ENCODE measurements at places on chromosomes 5 and 9.

DNA sequence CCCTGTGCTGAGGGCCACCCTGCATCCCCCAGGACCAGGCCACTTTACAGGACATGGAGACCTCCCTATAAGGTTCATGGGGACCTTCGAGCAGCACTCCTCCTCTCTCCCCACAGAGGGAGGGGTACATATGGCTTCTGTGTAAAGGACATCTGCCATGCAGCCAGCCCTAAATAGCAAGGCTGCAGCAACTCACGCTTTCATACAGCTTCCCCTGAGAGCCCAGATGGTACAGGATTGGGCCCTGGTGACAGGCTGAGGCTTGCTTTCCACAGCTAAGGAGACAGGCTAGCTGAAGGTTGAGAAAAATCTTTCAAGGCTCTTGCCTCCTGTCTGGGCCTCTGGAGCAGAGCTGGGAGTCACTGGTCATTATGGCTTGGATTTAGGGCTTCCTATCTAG lies 147.0 kb upstream of the ZNF366 start:
- no peak for DNase-seq

DNA sequence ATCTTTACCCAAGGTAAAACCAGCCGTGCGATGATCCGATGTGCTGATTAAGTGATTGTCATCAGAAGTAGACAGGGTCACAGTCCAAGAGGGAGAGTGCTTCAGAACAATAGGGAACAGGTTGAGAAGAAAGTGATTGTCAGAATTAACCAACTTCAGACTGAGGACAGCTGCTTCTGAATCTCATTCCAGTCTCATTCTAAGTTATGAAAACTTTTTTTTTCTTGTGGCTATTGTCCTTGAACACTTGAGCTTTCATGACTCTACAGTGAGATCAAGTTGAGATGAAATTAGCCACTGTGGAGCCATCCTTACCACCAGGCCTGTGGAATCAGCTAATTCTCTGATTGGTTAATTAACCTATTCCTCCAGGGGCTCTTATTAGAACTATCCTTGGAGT lies 159.9 kb upstream of the WWC1 start:
- no peak for DNase-seq

DNA sequence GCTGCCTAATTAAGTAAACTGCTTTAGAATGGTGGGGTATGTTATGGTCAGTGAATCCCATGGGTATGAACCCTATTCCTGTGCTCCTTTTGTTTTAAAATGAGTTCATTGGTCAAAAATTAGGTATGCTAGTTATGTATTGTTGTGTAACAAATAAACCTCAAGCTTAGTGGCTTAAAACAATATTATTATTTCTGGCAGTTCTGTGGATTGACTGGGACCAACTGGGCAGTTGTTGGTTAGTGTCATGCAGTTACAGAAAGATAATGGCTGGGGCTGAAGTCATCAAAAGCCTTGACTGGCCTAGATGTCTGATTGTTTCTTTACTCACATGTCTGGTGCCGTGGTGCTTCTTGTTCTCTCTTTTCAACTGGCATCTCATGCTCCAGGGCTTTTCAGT lies 8.9 kb upstream of the PTAR1 start:
- DNase-seq: no peak

- DNase-seq: peak; percentile 43
Observed at GRCh38 chr5:95850391-95850894, 27.9 kb upstream of the GLRX start.

DNA sequence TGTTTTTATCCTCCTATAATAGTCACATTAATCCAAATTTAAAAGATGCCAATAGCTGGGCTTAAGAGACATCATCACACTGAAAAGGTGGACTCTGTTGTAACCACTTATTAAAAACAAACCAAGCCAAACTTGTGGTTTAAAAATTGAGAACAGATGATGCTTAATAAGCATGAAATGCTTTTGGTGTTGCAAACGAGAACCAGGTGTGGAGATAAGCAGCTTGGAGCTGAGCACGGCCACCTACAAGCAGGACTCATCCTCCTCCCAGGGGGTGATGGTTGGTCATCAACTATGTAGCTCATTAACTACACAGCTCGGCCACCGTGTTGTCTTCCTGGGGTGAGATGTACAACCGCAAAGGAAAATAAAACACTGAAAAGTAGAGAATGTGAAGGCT lies 154.4 kb downstream of the NPR3 start:
- no peak for DNase-seq

GRCh38 chr9:89797937-89798455 lies 193.2 kb downstream of the GADD45G start:
- no peak for DNase-seq

GRCh38 chr5:7902201-7902600 lies 33.3 kb downstream of the MTRR start:
- no peak for DNase-seq
